Lower lobe of right lung (tissue), 2 donors: ENCODE measurements at places on chromosomes 11 and 22. TPM values are rescaled to one million over a fixed set of nuclear protein-coding genes. Genes with fewer than 3 reads are reported as not detected.

Gene LMO2
- total RNA-seq, result 56.4 TPM

Gene OR4D5
- total RNA-seq, result not detected

Gene RIMBP3B
- total RNA-seq, result 0.21 TPM

Gene FANCF
- total RNA-seq, result 8.6 TPM

Gene IGF2
- 33.9 TPM for total RNA-seq

Gene RASD2
- 3.6 TPM for total RNA-seq

Gene FAM89B
- total RNA-seq, result 48.6 TPM

Gene ALDH3B2
- 0.65 TPM for total RNA-seq

Gene VPS37C
- total RNA-seq, result 39.7 TPM

Gene CASP5
- total RNA-seq, result 5.8 TPM

Gene MIEF1
- total RNA-seq, result 27.7 TPM

Gene ARVCF
- total RNA-seq, result 16.8 TPM

Gene CNIH2
- 0.89 TPM for total RNA-seq

DNA sequence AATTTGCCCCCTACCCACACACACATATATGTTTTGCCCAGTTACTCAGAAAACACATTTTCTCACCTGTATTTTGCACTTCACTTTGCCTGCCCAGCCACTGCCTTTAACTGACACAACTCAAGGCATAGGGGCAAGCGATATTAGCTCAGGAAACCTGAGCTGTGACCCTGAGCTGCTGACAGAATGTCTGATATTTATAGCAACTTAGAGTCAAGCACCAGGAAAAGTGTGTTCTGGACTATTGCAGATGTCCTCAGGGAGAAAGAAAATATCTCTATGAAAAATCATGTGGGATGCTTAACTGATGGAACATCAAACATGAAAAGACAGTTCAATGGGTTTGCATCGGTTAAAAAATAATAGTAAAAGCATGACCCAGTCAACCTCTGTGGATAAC is 63.9 kb upstream of the SLC35C1 start:
- no peak for DNase-seq

GRCh38 chr11:133902506-133902905 is 54.3 kb downstream of the IGSF9B start:
- no peak for DNase-seq

GRCh38 chr22:35064664-35065063 is 1.3 kb upstream of the ISX start:
- DNase-seq, result no peak

DNA sequence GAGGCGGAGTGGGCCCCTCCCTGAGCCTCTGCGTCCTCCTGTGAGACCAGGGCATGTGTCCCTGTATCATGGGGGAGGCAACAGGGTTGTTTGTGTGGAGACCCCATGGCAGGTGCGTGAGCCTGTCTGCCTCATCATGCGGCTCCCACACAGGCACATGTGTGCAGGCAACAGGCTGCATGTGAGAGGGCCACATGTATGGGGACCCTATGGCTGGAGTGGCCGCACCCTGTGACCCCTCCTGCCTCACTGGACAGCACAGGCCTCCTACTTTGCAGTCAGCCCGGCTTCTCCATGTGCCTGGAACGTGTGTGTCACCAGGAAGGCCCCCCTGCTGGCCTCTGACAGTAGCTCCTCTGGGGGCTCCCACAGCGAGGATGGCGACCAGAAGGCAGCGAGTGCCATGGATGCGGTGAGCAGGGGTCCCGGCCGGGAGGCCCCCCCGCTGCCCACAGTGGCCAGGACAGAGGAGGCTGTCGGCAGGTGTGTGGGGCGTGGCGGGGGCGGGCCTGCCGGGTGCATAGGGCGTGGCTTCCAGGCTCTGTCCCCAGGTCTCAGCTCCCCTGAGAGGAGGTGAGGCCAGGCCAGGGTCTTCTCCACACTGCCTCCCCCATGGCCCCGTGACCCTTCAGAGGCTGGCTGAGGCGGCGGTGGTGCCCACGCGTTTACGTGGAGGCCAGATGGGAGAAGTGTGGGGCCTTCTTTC is 34.1 kb downstream of the SBF1 start:
- peak; percentile 47 for DNase-seq

DNA sequence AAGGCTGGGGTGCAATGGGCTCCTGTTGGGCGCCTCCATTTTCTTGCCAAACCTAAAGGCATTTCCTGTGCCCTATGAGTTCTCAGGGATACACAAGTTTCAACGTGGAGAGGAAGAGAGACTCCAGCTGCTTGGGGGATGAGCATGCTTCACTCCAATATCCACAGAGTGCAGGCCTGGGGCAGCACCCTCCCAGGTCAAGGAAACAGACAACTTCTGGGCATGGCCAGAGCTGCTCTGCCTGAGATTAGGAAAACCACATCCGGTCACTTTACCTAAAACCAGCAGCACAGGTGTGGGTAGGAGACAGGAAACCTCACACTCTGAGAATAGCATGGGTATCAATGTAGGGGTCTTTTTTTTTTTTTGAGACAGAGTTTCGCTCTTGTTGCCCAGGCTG is 28.7 kb downstream of the TMEM184B start:
- DNase-seq, result no peak

GRCh38 chr11:6418557-6419008 is 311 bp downstream of the APBB1 start:
- DNase-seq, result no peak

- DNase-seq, result no peak
These were observed 9.0 kb downstream of the KCNQ1OT1 start for GRCh38 chr11:2690596-2691354.

GRCh38 chr22:25210793-25211192 is 8.6 kb upstream of the CRYBB2 start:
- no peak for DNase-seq

- no peak for DNase-seq
These were observed 35.9 kb downstream of the KIAA0930 start for GRCh38 chr22:45204819-45205218.

- DNase-seq, result no peak
These were observed 61.5 kb downstream of the BTG4 start for GRCh38 chr11:111450480-111451320.

DNA sequence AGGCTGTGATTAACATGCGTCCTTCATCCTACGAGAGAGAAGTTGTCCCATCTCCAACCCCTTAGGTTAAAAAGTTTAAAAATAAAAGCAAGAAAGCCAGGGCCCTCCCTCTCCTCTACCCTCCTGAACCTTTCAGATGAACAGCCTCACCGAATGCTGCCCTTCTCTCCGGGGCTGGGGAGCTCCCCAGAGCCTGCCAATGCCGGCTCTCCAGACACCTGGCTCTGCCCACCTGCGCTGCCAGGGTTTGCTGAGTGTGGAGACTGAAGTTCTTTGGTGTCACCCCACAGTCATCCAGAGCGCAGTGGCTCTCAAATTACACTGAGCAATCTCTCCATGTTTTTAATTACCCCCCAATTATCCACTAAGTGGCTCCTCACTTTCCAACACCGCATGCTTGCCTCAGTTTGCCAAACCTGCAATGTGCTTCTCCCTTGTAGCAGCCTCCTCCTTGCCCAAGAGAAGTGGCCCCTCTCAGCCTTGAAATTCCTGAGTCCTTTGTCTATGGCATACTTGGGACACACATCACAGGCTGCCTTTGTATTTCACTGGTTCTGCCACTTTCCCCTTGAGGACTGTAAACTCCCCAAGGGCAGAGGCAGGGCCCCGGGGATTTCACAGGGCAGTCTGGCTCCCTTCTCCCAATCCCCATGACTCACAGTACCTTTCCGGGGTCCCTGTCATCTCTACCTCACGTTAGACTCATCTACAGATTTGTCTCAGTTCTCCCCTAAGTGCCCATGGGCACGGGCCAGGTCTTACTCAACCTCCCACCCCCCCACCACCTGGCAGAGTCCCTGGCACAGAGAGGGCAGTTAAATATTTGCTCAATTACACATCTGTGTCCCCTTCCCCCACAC is 2.0 kb downstream of the MYH9 start:
- peak; percentile 78 for DNase-seq

DNA sequence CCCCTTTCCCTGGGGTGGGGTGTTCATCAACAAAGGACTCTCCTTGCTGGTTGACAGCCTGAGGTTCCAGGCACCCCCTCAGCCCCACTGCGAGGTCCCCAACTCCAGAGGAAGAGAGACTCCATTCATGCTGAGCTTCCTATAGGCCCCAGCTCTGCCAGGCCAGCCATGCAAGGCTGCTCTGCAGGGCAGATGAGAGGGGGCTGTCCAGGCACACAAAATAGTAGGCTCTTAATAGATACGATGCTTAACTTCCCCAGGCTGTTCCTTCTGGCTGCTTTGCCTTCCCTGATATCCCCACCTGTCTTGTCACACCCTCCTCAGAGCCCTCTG is 45.0 kb upstream of the CRYBB3 start:
- no peak for DNase-seq

DNA sequence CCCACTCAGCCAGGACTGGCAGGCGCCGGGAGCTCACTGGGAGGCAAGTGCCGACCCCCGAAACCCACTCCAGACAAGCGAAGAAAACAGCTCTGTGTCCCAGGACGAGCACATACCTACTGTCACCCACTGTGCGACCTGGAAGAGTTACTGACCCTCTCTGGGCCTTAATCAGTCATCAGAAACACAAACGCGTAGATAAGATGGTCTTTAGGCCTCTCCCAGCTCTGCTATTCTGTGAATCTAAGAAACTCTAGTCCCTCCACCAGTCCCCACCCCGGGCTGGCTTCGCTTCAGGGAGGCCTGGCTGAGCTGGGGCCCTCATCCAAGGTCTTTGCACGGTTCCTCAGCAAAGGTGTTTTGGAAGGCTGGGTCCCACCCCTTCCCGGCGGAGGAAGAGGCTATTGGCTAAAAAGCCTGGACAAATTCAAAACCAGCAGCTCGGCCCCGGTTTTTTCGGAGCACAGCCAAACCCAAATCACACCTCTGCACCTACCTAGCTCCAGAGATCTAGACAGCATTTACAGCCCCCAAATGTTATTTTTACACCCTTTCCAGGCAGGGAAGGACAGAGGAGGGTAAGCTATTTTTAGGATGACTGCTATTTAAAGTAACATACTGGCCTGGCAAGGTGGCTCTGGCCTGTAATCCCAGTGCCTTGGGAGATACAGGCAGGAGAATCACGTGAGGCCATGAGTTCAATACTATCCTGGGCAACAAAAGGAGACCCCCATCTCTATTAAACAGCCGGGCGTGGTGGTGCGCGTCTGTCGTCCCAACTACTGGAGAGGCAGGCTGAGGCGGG is 13.2 kb upstream of the HDHD5 start:
- peak; percentile 48 for DNase-seq

DNA sequence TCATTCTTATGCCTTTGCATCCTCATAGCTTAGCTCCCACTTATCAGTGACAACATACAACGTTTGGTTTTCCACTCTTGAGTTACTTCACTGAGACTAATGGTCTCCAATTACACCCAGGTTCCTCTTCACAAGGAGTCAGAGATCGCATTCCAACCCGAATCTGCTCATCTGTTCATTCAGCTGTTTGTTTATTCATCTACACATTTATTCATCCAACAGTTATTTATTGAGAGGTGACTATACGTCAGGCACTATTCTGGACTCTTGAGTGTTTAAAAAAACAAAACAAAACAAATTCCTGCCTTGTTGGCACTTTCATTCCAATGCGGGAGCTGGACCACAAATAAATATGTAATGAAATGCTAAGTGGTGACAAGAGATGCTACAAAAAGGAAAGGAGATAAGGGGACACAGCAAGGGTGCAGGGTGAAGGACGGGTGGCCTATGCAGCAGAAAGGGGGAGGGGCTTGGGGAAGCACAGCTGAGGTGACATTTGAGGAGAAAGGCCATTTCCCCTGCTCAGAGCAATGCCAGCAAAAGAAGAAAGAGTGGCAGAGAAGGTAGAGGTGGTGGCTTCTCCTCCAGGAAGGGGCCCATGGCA is 393.8 kb upstream of the SYN3 start:
- DNase-seq, result no peak

DNA sequence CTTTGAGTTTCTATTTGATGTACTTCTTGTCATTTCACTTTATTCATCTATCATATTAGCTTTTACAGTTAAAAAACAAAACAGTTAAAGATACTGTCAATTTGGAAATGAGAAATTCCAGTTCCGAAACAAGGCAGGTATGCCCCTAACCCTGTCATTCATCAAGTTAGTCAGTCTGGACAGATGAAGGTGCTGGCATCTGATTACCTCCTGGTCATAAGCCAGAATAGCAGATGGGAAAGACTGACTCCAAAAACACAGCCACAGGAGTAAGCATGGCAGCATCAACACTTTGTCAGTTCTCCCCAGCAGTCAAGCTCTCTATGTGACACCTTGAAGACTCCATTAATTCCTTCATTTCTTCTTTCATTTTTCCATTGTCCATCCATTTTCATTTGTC is 4.3 kb downstream of the LRRC51 start:
- no peak for DNase-seq

GRCh38 chr11:134276396-134277182 is 410 bp downstream of the GLB1L3 start:
- DNase-seq, result no peak

GRCh38 chr11:9718147-9718546 is 54.3 kb downstream of the SWAP70 start:
- no peak for DNase-seq

GRCh38 chr11:68412593-68413475 is 47.7 kb upstream of the PPP6R3 start:
- peak; percentile 45 for DNase-seq

DNA sequence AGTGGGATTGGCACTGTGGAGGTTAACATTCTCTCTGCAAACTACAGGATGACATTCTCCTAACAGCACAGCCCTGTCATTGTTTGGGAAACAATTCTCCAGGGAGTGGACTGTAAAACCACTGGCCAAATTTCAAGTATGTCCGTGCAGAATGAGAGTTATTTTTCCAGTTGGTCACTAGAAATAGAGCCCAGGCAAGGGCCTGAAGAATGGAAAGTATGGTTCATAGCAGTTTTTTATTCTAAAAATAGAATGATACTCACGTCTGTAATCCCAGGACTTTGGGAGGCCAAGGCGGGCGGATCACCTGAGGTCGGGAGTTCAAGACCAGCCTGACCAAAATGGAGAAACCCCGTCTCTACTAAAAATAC is 39.0 kb upstream of the CD44 start:
- no peak for DNase-seq

DNA sequence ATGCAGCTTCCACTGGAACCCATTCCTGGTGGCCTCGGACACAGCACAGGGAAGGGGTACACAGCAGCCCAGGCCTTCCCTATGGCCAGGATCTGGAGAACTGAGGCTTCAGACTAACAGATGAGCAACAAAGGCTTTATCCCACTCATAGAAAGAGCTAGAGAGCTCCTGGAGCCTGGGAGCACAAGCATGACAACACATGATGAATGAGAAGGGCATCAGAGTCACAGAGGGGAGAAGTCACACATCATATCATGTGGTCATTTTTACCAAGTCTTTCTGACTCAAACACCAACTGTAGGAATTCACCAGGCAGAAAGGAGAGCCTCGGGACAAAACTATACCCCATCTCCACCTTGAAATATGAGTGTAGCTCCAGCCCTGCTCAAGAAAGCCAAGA is 43.2 kb downstream of the NRXN2 start:
- DNase-seq, result no peak

- no peak for DNase-seq
These were observed 75.6 kb upstream of the TEAD1 start for GRCh38 chr11:12598330-12599256.

- no peak for DNase-seq
These were observed 21.6 kb upstream of the PEX26 start for GRCh38 chr22:18056161-18056666.

DNA sequence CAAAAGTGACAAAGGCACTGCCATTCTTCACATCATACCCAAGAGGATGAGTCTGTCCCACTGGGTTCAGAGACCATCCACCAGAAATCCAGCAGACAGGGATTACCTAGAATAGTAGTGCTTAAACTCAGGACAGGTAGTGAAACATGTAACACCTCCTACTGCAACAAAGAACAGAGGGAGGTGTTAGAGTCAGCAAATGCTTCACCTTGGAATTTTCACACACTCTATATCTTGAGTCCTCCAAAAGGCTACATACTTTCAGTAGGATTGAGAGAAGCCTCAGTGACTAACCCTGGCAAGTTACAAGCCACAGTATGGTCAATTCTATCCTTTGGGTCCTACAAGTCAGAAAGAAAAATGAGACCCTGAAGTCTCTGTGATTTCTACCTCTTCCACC is 6.0 kb upstream of the CAVIN3 start:
- no peak for DNase-seq
